ENCODE measurements at places on chromosomes 6 and 20.

DNA sequence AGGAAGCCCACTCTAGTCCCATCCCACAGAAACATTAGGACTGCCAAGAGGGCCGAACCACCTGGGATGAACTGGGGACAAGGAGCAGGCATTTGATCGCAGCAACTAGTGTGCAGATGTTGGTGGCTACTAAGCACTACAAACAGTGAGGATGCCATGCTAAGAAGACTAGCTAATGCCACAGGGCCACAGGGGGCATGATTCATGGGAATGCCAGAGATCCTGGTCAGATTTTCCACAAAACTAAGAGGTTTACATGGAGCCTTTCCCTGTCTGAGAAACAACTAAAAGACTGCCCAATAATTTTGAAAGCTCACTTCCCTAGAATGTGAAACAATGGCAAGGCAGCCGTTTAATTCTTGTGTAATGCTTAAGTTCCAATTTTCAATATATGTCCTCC, 375.9 kb upstream of the PTCHD4 start:
- no peak for DNase-seq

- DNase-seq, result no peak
These were observed 14.0 kb upstream of the APMAP start for GRCh38 chr20:25006431-25007167.

GRCh38 chr6:26536571-26537159, 1.5 kb upstream of the HMGN4 start:
- DNase-seq, result no peak

DNA sequence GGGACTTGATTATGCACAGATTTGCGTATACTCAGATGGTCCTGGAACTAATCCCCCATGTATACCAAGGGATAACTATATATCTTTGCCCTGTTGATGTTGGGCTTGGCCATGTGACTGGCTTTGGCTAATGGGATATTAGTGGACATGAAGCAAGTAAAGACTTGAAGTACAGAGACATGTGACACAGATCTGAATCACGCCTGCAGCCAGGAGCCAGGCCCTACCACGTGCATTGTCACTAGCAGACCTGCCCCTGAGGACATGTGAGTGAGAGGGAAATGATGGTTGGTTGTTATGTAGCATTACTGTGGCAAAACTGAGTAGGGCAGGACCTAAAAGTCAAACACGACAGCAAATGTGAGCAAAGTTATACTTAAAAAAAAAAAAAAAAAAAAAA, 155.7 kb downstream of the AKAP7 start:
- no peak for DNase-seq

- DNase-seq, result no peak
These were observed 41.9 kb upstream of the ERVFRD-1 start for GRCh38 chr6:11153447-11153846.

- no peak for DNase-seq
These were observed 29.5 kb downstream of the BEND6 start for GRCh38 chr6:56984361-56984760.

DNA sequence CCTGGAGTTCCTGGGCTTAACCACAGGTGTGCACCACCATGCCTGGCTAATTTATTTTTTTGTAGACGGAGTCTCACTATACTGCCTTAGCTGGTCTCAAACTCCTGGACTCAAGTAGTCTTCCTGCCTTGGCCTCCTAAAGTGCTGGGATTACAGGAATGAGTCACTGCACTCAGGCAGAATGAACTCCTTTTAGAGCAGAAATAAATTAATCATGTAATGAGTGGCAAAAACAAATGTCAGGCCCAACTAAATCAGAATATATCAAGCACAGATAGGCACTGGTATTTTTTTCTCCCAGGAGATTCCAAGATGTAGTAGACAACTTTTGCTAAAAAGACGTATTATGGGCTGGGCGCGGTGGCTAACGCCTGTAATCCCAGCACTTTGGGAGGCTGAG, 2.6 kb downstream of the RPS10 start:
- no peak for DNase-seq

- no peak for DNase-seq
These were observed 8.9 kb upstream of the MLN start for GRCh38 chr6:33812669-33813068.

DNA sequence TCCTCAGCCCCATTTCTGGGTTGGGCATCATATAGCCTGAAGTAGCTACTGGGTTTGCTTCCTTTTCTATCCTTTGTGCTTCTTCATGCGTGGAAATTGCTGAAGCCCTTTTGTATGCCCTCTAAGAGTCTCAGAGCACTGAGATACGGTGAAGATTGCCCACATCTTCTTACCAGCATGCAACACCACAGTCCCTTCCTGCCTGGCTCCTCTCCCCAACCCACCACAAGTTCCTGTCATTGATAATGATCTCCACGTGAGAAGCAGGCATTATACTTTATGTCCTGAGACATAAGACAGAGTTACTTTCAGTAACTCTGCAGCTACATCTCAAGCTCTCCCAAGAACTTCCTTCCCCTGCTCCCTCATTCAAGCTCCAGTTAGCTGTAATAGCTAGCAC, 15.8 kb upstream of the PLCB4 start:
- no peak for DNase-seq

DNA sequence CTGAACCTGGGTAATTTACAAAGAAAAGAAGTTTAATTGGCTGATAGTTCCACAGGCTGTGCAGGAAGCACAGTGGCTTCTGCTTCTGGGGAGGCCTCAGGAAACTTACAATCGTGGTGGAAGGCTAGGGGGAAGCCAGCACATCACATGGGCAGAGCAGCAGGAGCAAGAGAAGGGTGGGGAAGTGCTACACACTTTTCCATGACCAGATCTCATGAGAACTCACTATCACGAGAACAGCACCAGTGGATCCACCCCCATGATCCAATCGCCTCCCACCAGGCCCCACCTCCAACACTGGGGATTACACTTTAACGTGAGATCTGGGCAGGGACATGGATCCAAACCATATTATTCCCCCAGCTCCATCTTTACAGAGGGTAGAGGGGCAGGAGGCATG, 166.4 kb downstream of the NFATC2 start:
- DNase-seq, result no peak

DNA sequence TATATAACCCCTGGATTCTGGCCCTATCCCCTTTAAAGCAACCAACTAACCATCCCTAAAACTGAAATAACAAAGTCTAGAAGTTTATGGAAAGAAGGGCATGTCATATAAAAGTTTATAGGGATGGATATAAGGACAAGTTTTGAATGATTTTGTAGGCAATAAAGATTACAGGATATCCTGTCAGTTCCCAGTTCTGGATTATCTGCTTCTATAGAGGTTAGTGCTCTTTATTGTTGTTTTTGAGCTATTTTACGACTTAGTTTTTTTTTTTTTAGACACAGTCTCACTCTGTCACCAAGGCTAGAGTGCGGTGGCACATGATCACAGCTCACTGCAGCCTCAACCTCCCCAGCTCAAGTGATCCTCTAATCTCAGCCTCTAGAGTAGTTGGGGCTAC, 48.3 kb downstream of the ZFP64 start:
- no peak for DNase-seq

DNA sequence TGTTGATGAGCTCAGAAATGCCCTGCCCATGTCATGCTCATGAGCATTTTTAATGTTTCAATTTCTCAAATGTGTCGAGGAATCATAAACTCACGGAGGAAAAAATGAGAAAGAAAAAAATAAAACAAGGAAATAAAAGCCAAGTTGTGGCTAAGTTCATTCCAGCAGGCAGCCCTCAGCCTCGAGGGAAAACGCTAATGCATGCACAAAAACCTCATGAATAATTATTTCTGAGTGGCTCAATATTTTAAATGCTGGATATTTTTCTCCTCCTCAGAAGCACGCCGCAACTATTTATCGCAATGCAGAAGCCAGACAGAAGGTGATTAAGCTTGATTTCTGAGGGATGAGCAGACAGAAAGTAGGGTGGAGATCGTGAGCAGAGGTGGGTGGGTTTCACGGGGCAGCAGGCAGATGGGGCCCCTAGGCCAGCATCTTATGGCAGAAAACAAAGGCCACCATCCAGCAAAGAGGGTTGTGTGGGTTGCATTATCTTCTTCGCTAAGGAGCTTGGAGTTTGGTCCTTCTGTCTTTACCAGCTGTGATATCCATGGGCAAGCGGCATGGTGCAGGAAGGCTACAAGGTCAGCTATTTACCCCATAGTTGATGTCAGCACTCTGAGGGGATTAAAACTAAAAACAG, 151.5 kb upstream of the LRFN2 start:
- DNase-seq, result no peak

- DNase-seq, result no peak
These were observed 147.8 kb upstream of the INSM1 start for GRCh38 chr20:20220134-20220533.

DNA sequence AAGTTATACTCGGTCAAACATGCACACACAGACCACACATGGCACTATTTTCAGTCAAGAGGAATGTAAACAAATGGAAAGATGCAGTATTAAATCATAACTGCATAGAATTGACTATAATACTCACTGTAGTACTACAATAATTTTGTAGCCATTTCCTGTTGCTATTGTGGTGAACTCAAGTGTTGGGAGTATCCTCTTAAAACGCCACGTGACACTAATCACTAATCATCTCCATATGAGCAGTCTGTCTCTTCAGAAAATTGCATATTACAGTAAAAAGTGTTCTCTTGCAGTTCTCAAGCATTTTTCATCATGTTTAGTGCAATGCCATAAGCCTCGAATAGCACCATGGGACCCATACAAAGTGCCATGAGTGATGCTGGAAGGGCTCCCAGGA, 258.7 kb upstream of the ID4 start:
- no peak for DNase-seq
